ENCODE measurements at places on chromosomes 2 and 18.

GRCh38 chr18:10519999-10520935, 5.6 kb upstream of the NAPG start:
- peak; percentile 40 for DNase-seq

DNA sequence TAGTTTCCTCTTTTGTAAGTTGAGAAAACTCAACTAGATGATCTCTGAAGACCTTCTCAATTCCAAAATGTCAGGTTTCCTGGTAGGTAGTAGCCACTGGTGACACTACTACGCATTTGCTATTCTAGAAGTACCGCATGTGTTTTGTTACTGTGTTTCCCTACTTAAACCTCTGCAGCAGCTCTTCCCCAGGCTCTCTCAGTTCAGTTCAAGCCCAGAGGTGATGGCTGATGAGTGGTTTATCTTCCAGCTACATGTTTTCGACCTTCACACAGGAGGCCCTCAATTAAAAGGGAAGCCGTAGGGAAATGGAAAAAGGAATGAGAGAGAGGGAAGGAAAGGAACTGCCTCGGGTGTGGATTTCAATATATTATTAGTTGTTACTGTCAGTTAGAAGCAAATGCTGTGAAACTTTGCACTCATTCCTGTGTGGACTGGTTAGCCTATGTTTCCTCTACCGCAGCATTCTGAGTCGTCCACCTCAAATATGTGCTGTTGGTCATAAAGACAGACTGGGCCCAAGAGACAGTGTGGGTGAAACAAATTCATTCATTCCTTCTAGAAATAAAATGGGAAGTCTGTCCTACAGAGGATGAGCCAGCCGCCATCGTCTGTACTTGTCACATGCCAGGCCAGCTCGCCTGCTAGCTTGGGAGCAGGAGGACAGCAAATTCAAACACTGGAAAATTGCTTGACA, 455.2 kb upstream of the RAB12 start:
- no peak for DNase-seq

- no peak for DNase-seq
Observed at GRCh38 chr2:45024600-45025291, 15.5 kb upstream of the SIX2 start.

DNA sequence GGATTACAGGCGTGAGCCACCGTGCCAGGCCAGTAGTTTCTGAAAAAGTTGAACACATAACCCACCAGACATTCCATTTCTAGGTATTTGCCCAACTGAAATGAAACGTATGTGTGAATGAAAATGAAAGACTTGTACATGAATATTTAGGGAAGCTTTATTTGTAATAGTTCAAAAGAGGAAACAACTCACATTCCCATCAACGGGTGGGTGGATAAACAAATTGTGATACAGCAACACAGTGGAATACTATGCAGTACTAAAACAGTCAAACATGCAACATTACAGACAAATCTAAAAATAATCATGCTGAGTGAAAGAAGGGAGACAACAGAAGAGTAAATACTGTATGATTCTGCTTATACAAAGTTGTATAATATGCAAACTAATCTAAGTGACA, 46.8 kb downstream of the TMEM131 start:
- no peak for DNase-seq

- DNase-seq = no peak
Observed at GRCh38 chr18:12238826-12239225, 15.3 kb upstream of the CIDEA start.

DNA sequence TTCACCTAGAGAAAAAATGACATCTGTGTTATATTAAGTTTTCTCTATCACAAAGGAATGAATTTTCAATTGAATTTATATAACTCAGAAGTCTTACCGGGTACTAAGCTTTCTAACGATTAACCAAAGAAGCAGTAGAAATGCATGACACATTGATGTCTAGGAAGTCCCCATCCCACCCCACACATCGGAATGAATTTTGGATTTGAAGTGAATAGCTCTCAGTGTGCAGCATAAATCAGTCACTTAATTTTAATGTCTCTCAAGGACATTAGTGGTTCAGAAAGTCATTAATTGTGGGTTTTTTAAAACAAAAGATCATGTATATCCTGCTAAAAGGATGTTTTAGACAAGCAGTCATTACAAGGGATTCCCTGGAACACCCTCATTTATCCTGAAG, 141.4 kb upstream of the PIEZO2 start:
- DNase-seq = no peak

DNA sequence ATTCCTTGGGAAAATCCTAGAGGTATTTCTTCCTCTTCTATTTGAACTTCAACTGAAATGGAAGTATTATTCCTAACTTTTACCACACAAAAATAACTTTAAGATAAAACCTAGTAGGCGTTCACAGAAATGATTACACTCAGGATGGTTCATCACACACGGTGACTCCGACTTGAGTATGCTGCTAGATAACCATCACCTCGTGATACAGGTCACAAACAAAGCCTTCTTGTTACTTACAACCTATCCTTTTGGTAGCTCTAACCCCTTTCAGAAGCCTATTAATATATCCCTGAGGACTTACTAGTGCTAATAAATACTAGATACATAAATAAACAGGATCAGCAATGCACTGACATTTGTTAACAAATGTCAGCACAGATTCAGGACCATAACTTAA, 101.0 kb upstream of the DNER start:
- no peak for DNase-seq

DNA sequence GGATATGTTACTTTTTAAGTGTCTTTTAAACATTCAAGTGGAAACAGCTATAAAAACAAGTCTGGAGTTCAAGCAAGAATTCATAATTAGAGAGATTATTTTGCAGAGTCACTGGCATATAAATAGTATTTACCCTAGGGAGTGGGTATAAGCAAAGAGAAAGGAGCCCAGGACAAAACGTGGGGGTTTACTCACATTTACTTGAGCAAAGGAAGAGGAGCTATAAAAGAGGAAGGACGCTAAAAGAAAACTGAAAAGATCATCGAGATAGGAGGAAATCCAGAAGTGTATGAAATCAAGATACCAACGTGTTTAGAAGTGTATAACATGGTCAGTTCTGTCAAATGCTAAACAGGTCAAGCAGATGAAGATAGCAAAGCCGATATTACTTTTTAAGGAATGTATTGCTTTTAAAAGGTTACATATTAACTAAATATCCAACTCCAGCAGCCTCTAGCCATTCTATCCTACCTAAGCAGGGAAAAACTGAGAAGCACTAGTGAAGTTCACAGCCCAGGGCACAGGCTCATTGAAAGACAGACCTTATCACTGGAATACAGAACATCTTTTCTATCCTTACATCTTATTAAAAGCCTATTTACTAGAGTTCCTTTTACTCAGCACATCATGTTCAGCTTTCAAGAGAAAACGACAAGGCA, 8.6 kb downstream of the KANSL1L start:
- no peak for DNase-seq

DNA sequence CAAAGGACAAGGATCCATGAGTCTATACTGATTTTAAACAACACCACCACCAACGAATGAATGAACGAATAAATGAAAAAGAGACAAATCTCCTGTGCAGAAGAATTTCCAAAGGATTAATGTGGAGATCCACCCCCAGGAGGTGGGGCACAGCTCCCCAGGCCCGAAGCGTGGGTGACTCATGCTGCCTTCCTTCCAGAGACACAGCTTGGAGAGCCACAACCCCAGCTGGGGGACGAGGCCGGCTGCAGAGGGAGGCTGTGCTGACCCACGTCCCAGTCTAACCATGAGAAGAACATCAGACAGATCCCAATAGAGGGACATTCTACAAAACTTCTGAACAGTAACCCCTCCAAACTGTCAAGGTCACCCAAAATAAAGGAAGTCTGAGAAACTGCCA, 557.3 kb upstream of the SALL3 start:
- DNase-seq = no peak

DNA sequence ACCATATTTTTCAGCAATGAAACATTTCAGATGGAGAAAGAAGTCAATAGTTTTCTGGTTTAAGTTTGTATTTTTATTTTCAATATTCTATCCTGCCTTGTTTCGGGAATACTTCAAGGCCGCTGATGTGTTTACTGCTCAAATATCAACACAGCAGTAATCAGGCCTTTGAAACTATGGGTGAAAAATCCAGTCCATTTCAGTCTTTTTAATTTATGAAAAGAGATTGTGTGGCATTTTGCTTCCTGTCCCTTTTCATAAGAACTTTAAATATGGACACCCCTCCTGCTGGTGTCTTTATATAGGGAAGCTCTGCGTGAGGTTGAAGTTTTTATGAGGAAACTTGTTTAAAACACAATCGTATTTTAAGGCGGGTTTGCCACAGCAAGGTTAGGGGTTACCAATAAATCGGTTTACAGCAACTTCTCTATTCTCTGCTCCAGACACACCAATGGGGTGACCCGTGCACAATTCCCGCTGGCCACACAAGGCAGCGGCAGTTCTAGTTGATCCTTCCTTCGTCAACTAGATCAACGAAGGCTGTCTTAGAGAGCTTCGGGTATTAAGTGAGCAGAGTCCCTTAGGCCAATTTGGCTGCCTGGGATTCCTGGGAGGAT, 1.2 kb upstream of the TANC1 start:
- no peak for DNase-seq

DNA sequence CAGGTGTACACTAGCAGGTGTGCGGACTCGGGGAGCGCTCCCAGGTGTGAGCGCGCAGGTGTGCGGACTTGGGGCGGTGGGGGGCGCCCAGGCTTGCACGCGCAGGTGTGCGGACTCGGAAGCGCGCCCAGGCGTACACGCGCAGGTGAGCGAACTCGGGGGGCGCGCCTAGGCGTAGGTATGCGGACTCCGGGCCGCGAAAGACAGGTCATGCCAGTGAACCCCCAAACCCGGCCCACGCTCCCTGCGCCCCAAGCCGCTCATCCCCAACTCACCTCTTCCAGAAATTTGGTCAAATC, 342 bp downstream of the CYB5A start:
- DNase-seq = no peak

DNA sequence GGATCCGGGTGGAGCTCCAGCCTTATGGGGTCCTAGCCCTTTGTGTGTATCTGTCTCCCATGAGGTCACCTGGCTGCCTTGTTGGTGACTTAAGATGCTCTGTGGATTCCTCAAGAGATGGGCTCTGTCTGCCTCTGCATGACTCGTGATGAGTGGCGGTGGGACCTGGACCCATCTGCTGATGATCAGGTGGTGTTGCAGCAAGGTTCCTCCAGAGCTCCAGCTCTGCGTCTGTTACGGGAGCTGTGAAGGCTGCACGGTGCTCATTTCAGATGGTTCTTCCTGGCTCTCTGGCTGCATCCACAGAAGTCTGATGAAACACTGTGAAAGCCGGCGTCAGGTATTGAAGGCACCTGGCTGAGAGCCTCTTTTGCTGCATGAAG, 2.4 kb downstream of the AGAP1 start:
- no peak for DNase-seq

GRCh38 chr2:207330912-207331311, 165.2 kb upstream of the KLF7 start:
- no peak for DNase-seq

DNA sequence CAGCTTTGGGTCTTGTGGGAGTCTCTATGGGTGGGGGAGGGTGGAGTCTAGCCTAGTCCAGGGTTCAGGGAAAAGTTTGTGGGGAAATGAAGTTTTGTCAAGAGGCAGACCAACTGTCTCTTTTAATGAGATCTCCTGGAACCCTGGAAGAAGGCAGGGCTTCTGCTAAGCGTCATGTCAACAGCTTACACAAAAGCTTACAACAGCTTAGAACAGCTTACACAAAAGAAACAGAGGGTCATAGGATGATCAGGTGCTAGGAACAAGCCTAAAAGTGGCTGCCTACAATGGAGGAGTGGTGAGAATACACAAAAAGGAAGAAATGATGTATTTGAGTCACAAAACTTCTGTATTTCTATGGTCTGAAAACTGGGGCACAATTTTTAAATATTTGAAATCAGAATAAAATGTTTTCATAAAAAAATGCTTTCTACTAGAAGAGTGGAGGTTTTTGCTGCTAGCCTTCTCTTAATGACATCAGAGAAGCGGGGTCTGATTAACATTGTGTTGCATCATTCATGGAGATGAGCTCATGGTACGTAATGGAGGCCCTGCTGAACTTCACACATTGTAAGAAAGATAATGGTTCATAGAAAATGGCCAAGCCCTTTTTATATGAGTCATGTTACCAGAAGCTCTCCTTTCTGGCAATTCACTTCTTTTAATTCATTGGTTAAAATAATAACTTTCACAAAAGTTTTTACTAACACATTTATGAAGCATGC, 351.0 kb downstream of the PIK3C3 start:
- DNase-seq = no peak

DNA sequence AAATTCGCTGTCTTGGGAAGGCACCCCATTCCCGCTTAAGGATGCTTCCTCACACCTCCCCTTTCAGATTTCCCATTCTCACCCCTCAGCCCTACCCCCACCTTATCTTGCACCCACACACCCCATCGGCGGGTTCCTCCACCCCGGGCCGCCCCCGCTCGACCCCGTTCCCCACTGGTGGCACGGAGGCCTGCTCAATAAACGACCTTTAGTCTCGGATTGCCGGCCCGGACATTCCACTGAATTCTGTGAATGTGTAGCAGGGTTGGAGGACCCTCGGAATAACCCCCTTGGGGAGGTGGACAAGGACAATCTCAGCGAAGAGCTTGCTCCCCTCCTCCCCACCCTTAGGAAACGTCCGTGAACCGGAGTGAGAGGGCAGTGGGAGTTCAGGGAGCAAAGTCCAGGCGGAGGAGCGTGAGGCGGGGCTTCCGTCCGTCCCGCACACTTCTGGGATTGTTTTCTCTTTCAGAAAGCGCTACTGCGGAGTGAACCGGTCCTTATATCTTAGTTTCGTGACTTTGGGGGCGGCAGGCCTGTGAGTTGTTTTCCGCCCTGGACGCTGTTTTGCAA, 2.8 kb upstream of the LBX2 start:
- DNase-seq = no peak

DNA sequence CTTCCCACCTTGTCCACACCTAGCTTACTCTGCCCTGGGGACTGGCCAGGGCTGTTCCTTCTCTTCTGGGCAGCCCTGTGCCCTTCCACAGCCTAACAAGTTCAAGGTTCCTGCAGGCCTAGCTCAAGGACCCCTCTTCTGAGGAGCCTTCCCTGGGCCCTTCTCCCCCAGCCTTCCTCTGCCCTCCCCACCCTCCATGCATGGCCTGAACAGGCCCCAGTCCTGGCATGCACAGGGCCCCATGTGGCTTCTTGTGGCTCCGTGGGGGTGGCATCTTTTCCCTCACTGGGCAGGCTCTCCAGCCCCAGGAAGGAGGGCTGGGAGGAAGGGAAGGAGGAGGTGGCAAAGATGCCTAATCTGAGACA, 162.9 kb downstream of the CELF4 start:
- DNase-seq = no peak

DNA sequence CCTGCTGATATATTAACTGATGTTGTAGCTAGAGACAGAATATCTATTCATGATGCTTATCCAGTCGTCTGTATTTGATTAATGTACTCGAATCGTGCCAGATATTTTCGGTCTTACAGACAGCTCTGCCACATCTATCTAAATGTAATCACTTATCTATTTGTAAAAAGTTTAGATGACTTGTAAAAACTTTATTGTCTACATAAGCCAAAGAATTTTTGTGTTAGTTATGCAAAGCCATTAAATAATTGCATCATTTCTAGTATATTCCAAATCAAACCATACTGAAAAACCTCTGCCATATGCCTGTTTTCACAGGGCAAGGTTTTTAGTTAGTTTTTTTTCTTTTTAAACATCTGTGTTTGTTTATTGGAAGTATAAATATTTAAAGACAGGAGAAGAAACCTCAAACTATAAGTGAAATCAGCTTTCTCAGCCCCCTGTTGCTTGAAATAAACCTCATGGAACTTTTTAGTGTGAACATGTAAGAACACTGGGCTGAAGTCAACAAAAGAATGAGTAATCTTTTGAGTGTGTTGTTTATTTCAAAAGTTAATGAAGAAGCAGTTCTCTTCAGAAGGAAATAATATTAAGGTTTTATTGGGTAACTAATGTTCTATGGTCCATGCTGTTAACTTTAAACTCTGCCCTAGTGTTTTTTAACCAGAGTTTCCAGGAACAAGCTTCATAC, 657.6 kb upstream of the SYT4 start:
- no peak for DNase-seq
